ENCODE measurements at places on chromosomes 1 and 21. TPM values are rescaled to one million over a fixed set of nuclear protein-coding genes. Genes with fewer than 3 reads are reported as not detected.

DNA sequence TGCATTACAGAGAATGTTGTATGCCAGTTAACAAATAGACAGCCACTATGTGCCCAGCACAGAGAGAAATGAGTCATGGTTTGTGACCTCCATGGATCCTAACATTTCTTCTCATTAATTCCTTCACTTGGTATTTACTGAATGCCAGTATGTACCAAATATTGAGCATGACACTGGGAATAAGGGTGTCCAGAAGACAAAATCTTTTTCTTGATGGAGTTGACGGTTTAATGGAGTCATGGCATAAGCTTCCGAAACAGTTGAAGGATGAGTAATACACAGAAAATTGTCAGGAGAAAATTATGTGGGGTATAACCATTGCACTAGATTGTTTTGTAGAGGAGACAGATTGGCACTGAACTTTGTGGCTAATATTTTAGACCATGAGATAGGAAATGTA, 36.9 kb downstream of the PTGFR start:
- H3K4me1 ChIP-seq = no peaks in the 10 kb centered on the region
- H3K4me3 ChIP-seq = no peak overlapping the region
- peak; percentile 21 for DNase-seq

GRCh38 chr1:162406811-162407210, 5.1 kb downstream of the SH2D1B start:
- no peak overlapping the region for H3K27ac ChIP-seq
- no peaks in the 10 kb centered on the region for H3K36me3 ChIP-seq
- no peaks in the 10 kb centered on the region for H3K4me1 ChIP-seq
- no peak overlapping the region for H3K4me3 ChIP-seq
- no peaks in the 10 kb centered on the region for H3K27me3 ChIP-seq

DNA sequence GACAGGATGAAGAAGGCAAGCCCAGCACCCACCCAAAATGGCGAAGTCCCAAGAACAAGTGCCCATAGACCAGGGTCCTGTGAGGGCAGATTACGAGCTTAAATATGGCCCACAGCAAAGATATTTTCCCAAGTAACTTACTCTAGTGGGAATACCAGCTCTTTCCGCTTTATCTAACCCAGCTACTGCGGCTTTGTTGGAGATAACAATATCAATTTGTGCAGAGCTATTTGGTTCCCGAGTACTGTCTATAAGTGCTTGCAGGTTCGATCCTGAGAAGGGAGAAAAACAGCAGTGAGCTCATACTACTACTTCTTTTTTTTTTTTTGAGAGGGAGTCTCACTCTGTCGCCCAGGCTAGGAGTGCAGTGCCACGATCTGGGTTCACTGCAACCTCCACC, 14.3 kb upstream of the DNAJC28 start:
- no peaks in the 10 kb centered on the region for H3K4me1 ChIP-seq
- peaks cover 4% of the 10 kb centered on the region for H3K36me3 ChIP-seq
- H3K27ac ChIP-seq = no peak overlapping the region
- H3K27me3 ChIP-seq = no peaks in the 10 kb centered on the region

DNA sequence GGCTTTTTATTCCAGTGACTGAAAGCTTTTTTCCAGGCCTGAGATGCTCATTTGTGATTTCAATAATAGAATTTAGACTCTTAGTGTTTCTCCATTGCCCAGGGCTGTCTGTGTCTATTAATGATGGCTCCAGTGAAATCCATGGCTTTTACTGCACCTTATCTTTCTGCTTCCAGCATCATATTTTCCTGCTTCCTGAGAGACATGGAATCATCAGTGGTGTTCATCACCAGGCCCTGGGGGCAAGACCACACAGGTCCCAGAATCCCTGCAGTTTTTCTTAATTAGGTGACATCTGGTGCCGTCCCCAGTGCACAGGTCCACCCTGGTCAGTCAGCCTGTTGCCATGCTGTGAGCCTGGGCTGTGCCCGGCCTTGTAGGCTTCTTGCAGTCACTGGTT, 15.5 kb downstream of the NT5C1A start:
- DNase-seq = no peak
- peaks cover 11% of the 10 kb centered on the region for H3K27me3 ChIP-seq
- no peaks in the 10 kb centered on the region for H3K36me3 ChIP-seq
- H3K4me1 ChIP-seq = peaks cover 10% of the 10 kb centered on the region

- H3K4me3 ChIP-seq = no peak overlapping the region
- H3K27ac ChIP-seq = no peak overlapping the region
- peak; percentile 33 for DNase-seq
- H3K27me3 ChIP-seq = no peaks in the 10 kb centered on the region
- H3K4me1 ChIP-seq = no peaks in the 10 kb centered on the region
Observed at GRCh38 chr1:60228041-60228491, 154.5 kb upstream of the C1orf87 start.

DNA sequence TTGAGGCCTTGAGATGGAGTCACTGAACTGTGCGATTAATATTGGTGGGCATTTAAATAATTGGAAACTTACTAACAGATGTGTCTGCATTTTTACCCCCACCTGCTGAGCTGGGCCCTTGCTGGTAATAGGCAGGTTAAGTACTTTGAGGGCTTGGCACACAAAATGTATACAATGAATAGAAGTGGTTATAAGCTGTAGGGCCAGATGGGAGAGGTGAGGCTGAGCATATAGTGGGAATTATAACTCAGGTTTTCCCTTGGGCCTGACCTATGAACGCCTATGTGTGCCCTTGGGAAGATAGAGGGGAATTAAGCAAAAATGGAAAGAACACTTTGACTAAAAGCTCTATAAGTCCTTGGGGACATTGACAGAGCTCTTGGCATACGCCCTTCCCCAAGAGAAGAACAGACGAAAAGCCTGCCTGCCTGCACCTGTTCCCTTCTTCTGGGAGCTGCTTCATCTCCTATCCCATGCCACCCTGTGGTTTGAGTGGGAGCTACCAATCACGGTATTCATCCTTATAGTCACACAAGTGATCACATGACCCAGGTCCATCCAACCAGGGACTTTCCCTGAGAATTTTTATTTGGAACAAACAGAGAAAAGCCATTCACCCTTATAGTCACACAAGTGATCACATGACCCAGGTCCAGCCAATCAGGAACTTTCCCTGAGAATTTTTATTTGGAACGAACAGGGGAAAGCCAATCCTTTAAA, 260.7 kb upstream of the CSF3R start:
- no peak overlapping the region for H3K27ac ChIP-seq
- H3K4me1 ChIP-seq = no peaks in the 10 kb centered on the region
- H3K36me3 ChIP-seq = no peaks in the 10 kb centered on the region

DNA sequence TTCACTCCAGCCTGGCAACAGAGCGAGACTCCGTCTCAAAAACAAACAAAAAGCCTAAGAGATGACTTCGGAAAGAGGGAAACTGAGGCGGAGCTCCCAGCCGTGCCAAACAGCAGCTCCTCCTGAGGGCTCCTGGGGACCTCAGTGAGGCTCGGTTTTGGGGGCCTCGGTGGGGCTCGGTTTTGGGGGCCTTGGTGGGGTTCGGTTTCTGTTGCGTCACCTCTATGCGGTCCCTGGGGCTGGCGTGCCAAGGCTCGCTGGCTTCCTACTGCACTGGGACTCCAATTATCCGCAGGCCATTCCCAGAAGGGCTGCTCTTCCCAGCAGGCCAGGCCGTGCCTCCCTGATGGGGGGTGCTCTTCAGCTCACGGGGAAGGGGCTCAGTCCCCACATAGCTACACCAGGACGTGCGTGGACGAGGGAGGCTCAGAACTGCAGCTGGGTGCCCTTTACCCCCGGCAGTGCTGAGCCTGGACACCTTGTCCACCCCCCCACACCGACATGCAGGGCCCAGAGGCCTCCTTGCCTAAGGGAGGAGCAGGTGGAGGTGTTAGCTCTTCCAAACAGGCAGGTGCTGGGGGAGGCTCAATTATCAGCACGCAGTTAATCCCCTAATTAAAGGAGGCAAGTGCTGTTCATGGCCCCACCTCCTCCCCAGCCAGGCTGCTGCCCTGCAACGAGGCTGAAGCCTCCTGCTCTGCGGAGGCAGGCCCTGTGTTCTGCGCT, 5.1 kb upstream of the C1orf159 start:
- no peaks in the 10 kb centered on the region for H3K4me1 ChIP-seq
- H3K36me3 ChIP-seq = no peaks in the 10 kb centered on the region
- H3K27ac ChIP-seq = no peak overlapping the region
- H3K4me3 ChIP-seq = no peak overlapping the region

GRCh38 chr1:246906833-246907232, 24.9 kb downstream of the AHCTF1 start:
- H3K4me3 ChIP-seq = no peak overlapping the region
- DNase-seq = no peak
- peaks cover 6% of the 10 kb centered on the region for H3K36me3 ChIP-seq
- no peaks in the 10 kb centered on the region for H3K4me1 ChIP-seq

DNA sequence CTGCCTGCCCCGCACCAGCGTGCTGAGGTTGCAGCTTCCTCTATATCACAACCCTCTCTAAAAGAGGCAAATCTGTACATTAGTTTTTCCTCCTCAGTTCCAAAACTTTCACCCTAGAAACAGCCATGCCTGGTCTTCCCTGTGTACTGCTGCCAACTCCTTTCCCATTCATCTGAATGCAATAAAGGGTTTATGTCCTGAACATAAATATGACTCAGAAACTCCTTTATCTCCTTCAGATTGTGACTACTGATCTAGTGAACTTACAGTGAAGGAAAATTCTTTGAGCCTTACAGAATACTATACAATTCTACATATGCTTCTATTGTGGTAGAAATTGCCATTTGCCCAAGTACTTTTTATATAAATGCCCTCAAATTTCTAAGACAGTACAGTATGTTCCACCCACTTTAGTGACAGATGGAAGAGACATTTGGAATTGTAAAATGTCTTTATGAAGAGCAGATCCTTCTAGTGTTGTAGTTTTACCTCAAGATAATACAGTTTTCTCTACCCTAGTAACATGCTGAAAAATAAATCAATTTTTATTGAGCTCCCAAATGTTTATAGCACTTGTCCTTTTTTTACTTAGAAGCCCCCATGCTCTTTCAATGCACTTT, 345.1 kb upstream of the SNX7 start:
- no peak overlapping the region for H3K4me3 ChIP-seq
- peak; percentile 82 for DNase-seq
- H3K27ac ChIP-seq = peak overlapping the region; percentile 28

- DNase-seq = peak; percentile 88
- no peak overlapping the region for H3K4me3 ChIP-seq
- H3K4me1 ChIP-seq = no peaks in the 10 kb centered on the region
Observed at GRCh38 chr1:19949016-19949415, 25.6 kb upstream of the PLA2G2E start.

DNA sequence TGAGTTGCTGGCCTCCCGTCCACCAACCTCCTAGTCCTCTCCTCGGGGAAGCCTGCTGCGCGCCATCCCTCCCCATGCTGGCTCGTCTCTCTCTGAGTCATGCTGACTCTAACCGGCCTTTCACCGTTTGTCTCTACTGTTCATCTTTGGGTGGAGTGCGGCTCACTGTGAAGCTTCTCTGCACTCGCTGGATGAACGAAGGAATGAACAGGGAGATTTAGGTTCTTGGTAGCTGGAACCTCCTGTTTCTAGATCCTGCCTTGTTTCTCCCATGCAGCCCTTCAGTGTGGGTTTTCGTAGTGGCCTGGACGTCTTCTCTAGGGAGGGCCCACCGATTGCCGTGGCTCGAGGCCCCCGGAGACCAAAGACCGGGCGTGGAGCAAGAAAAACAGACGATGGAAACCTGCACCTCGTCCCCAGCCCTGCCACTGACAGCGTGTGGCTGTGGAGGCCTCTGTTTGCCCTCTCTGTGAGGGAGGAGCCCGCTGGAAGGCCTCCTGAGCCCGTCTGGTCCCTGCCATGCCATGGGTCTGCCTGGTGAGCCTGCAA, 227.6 kb upstream of the C1orf174 start:
- no peaks in the 10 kb centered on the region for H3K36me3 ChIP-seq
- H3K27me3 ChIP-seq = no peaks in the 10 kb centered on the region
- H3K4me3 ChIP-seq = no peak overlapping the region

DNA sequence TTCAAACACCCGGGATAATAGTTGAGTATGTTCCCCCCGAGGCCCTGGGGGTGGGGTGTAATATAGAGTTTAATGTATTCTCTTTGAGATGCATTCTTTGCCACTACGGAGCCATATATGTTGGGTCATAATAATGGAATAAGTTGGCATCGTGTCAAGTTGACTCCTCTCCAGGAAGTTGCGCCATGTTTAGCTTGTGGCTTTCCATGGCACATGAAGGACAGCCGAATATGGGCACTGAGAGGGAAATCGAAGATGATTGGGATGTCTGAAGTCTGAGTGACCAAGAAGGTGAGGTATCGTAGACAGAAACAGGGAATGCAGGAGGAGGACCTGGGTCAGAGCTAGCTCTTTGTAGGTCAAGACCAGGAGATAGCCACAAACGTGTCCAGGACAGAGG, 92.6 kb downstream of the PAX7 start:
- DNase-seq = no peak
- no peaks in the 10 kb centered on the region for H3K4me1 ChIP-seq
- H3K27ac ChIP-seq = no peak overlapping the region
- no peaks in the 10 kb centered on the region for H3K27me3 ChIP-seq
- no peak overlapping the region for H3K4me3 ChIP-seq

DNA sequence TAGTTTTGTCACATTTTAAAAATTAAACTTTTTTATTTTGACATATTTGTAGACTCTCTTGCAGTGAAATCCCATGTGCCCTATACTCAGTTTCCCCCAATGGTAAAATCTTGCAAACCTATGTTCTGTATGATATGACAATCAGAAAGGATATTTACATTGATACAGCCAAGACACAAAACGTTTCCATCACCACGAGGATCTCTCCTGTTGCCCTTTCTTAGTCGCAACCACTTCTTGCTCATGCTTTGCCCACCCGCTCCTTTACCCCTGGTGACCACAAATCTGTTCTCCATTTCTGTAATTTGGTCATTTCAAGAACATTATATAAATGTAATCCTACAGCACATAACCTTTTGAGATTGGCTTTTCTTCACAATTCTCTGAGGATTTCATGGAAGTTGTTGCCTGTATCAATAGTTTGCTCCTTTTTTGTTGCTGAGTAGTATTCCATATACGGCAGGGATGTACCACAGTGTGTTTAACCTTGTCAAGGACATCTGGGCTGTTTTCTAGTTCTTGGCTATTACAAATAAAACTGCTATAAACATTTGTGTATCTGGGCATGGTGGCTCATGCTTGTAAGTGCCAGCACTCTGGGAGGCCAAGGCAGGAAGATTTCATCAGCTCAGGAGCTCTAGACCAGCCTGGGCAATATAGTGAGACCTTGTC, 14.0 kb upstream of the BATF3 start:
- H3K27me3 ChIP-seq = no peaks in the 10 kb centered on the region
- H3K4me3 ChIP-seq = no peak overlapping the region
- H3K36me3 ChIP-seq = no peaks in the 10 kb centered on the region
- no peak for DNase-seq
- no peaks in the 10 kb centered on the region for H3K4me1 ChIP-seq

Gene KIAA0319L
- total RNA-seq = 65.4 TPM

Gene LAD1
- not detected for total RNA-seq

Gene AUNIP
- 0.33 TPM for total RNA-seq

Gene SPRR1B
- not detected for total RNA-seq

Gene CD48
- total RNA-seq = under 0.01 TPM

Gene SERINC2
- total RNA-seq = 6.7 TPM

Gene TRIM45
- 4.6 TPM for total RNA-seq

Gene RUNX3
- total RNA-seq = 0.26 TPM

Gene FAM151A
- not detected for total RNA-seq

Gene PLPPR4
- 1.3 TPM for total RNA-seq

Gene BRDT
- not detected for total RNA-seq

Gene ROR1
- 10.8 TPM for total RNA-seq

Measured in fibroblast of lung (primary cell).